GM23248 (cell line): ENCODE measurements at places on chromosomes 1 and 21. TPM values are rescaled to one million over a fixed set of nuclear protein-coding genes. Genes with fewer than 3 reads are reported as not detected.

GRCh38 chr1:222382171-222382570 is 165.7 kb downstream of the HHIPL2 start:
- H3K27ac ChIP-seq, result no peak overlapping the region
- DNase-seq, result no peak
- H3K4me3 ChIP-seq, result no peak overlapping the region
- H3K36me3 ChIP-seq, result no peaks in the 10 kb centered on the region
- H3K27me3 ChIP-seq, result no peaks in the 10 kb centered on the region

GRCh38 chr1:2288816-2289536 is 60.9 kb downstream of the SKI start:
- H3K27ac ChIP-seq, result no peak overlapping the region
- no peak overlapping the region for H3K4me3 ChIP-seq
- H3K36me3 ChIP-seq, result no peaks in the 10 kb centered on the region
- peaks cover 40% of the 10 kb centered on the region for H3K4me1 ChIP-seq
- DNase-seq, result no peak

RNU1-1 gene
- under 0.01 TPM in 1 of 2 replicates, not detected in the other for total RNA-seq

GRCh38 chr21:35585155-35585554 is 475.2 kb downstream of the SETD4 start:
- DNase-seq, result no peak
- no peaks in the 10 kb centered on the region for H3K36me3 ChIP-seq
- H3K27me3 ChIP-seq, result no peaks in the 10 kb centered on the region
- H3K4me3 ChIP-seq, result no peak overlapping the region
- H3K27ac ChIP-seq, result no peak overlapping the region

DNA sequence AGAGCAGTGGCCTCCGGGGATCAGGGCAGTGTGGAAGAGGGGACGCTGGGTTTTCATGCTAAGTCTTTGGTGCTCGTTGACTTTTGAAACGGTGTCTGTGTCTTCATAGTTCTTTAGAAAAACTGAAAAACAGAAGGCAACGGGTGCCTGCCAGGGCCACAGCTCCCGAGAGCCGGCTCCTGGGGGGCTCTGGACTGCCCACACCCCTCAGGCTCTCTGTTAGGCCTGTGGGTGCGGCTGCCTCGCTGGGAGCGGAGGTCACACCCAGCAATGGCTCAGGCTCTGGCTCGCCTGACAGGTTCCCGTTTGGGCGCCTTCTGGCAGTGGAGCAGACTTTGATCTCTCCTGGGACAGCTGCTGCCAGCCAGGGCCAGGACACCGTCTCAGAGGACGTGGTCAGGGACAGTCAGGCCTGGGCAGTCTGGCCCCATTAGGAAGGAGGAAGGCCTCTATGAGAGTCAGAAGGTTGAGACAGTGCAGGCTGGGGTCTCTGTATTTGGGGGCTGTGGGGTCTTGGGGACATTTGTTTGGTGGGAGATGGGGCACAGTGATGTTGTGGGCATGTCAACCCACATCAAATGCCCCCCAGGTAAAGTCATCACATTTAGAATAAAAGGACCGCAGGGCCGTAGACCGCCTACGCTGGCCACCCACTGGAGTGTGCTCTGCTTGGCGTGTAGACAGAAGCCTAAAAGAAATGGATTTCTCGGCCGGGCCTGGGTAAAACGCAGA is 5.6 kb downstream of the ARHGEF16 start:
- no peaks in the 10 kb centered on the region for H3K36me3 ChIP-seq
- no peak overlapping the region for H3K4me3 ChIP-seq
- H3K27me3 ChIP-seq, result peaks cover 12% of the 10 kb centered on the region
- DNase-seq, result no peak

DNA sequence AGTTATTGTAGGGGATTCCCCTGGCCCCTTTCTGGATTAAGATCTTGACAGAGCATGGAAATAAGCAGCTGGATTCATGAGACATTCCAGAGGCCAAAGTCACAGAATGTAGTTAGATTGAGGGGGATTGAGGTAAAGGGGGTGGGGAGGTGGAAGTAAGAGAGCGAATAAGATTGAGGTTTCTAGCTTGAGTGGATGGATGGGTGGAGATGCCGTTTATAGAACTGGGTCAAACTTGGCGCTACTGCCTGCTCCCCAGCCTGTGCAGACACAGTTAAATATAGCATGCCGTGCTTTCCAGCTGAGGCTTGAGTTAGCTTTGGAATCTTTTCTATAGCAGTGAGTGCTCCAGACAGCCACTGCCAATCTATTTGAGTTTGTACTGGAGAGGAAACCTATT is 85.7 kb downstream of the DYRK1A start:
- H3K4me1 ChIP-seq, result peaks cover 63% of the 10 kb centered on the region
- DNase-seq, result peak; percentile 86
- peak overlapping the region; percentile 22; the same call in 1 of the 2 replicates for H3K4me3 ChIP-seq
- no peaks in the 10 kb centered on the region for H3K36me3 ChIP-seq

ATP1A4 gene
- total RNA-seq, result not detected in 2 replicates
